Posterior vena cava (tissue), 2 donors: ENCODE measurements at places on chromosomes 12 and 14. TPM values are rescaled to one million over a fixed set of nuclear protein-coding genes. Genes with fewer than 3 reads are reported as not detected.

Gene RNASE3
- 0.60 TPM for total RNA-seq

Gene NKX2-1
- not detected for total RNA-seq

Gene LTBR
- 92.5 TPM for total RNA-seq

Gene POU6F1
- 18.1 TPM for total RNA-seq

Gene IL26
- total RNA-seq = not detected

Gene ACOT6
- total RNA-seq = not detected

Gene CCNB1IP1
- total RNA-seq = 31.1 TPM
